MM.1S (cell line): ENCODE measurements at places on chromosomes 3 and 15.

DNA sequence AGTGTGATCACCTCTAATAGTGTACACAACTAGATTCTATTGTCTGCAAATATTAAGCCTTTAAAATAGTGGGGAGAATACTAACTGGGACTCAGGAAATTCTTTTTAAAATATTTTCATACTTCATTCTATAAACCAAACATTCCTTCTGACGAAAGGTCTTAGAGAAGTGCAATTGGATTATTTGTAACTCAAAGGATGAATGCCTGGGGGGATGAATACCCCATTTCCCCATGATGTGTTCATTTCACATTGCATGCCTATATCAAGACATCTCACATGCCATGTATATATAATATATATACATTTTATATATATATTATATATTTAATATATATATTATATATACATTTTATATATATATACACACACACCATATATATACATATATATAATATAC is 189.9 kb downstream of the VGLL3 start:
- no peak for DNase-seq

GRCh38 chr3:41000471-41000870 is 198.8 kb upstream of the CTNNB1 start:
- DNase-seq = no peak

DNA sequence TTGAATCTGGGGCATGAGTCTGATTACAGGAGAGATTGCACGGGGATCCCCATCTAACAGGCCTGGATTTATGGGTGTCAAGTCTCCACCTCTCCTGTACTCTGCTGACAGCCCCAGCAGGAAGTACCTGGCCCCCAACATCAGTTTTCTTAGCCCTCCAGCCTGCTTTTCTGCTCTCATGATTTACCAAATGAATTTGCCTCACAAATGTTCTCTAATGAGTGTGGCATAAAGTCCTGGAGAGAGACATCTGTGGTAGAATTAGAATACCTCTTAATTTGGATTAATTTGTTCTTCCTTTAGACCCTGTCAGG is 60.1 kb downstream of the FNDC3B start:
- no peak for DNase-seq

GRCh38 chr3:87158823-87159222 is 68.3 kb upstream of the CHMP2B start:
- DNase-seq = no peak

GRCh38 chr15:72203507-72203837 is 5.9 kb upstream of the GRAMD2A start:
- no peak for DNase-seq

- no peak for DNase-seq
Measured at GRCh38 chr15:39052323-39052705, 487.7 kb upstream of the RASGRP1 start.

GRCh38 chr15:26651909-26652308 is 121.0 kb downstream of the GABRB3 start:
- DNase-seq = no peak
